ENCODE measurements at places on chromosomes 13 and 19.
A peak's percentile ranks its signal among the peaks of the same experiment; 100 is the strongest.

GRCh38 chr19:23867895-23868294 is 46.8 kb upstream of the ZNF726 start:
- DNase-seq, result no peak

DNA sequence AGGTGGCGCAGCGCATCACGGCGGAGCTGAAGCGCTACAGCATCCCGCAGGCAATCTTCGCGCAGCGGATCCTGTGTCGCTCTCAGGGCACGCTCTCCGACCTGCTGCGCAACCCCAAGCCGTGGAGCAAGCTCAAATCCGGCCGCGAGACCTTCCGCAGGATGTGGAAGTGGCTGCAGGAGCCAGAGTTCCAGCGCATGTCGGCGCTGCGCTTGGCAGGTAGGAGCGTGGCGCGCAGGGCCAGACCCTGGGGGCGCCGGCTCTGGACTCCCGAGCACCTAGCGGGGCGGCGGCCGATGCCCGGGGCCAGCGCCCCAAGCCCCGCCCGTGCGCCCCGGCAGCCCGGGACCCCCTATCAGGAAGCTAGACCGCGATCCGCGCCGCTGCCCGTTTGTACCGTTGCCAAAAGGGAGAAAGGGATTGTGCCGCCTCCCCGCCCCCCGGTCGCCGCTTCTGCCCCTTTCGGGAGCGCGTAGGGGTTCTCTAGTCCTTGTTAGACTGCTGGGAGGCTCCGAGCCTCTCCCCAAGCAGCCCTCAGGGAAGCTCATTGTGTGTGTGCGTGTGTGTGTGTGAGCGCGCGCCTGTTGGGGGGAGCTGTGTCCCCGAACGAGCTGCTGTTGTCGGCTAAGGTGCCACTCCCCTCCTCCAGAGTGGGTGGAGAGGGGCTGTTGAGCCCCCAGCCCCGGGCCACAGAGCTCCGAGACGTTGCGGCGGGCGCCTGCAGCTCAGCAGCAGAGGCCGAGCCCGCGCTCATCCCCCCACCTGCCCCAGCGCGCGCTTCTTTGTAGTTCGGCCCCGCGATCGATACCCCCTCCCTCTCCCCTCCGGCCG is 1.5 kb downstream of the ONECUT3 start:
- DNase-seq, result no peak

- DNase-seq, result peak; percentile 53
Observed at GRCh38 chr13:41848435-41849255, 112.3 kb downstream of the VWA8 start.

- no peak for DNase-seq
Observed at GRCh38 chr19:30428844-30429243, 56.7 kb downstream of the ZNF536 start.

DNA sequence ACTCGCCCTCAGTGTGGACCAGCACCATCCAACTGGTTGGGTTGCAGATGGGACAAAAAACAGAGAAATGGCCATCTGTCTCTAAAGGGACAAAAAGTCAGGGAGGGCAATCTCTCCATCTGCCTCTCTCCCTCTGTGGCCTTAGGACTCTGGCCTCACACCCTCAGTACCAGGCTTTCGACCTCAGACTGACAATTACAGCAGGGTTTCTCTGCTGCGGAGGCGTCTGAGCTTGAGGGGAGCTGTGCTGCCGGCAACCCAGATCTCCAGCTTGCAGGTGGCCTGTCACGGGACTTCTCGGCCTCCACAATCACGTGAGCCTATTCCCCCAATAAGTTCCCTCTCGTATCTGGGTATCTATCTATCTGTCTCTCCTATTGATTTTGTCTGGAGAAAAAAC is 27.7 kb downstream of the MLLT1 start:
- DNase-seq, result no peak

DNA sequence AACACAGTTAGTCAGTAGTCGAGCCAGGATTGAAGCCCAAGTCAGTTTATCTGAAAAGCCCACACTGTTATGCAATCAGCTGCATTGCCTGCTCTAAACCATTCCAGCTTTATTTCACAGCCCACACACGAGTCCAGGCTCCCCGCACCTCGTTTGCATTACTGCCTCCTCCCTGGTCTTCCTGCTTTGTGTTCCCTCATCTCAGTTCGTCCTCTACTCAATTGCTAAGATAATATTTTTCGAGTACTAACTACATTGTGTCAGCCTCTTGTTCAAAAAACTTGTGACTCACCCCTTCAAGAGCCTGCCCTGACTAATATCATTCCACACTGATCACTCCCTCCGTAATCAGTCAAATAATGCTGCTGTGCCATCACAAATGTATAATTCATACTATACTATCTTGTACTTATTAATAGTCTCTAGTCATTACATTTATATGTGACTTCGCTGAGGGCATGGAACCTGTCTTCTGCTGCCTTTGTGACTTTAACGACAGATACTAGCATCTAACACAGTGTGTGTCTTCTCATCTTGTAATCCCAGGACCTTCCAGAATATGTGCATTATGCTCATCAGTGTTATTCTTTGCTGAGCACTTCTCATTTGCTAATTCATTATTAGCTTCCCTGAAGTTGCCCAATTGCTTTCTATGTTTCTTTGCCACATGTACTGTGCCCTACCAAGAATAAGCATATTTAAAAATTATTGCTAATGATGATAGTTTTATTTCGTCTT is 26.2 kb upstream of the WDFY2 start:
- peak; percentile 88 for DNase-seq

DNA sequence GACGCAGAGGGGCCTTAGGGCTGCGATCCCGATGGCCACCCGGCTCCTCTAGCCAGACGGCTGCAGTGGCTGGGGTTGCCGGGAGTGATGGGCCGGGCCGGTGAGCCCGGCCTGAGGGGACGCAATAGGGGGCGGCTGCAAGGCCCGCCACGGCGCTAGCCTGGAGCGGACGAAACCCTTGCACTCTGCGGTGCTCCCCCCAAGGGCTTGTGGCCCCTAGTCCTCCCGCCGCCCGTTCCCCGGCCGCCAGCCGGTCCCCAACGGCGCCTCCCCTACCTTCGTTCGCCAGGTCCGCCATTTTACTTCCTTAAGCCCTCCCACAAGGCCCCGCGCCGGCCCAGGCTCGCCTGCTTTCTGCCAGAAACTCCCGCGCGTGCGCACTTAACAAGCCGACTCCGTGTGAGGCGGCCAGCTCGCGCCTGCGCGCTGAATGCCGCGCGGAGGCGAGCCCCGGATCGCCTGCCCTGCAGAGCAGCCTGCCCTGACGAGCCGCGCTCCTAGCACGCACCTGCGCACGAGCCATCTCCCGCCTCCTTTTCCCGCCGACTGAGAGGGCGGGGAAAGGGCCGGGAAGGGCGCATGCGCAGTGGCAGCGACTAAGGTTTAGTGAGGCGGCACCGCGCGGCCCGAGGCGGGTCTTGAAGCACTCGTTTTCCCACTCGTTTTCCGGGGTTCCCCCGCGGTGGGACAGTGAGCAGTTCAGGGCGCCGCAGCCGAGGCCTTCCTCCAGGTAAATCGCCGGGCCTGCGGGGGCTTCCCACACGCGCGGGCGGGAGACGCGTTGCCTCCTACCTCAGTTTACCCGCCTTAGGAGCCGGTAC is at the start of gene RANBP3:
Gene RANBP3 (minus strand): TSS at position 356 of the 821 bp plus-strand sequence. CDS start 58 bp downstream, at position 298.
- peak; percentile 99 for DNase-seq

DNA sequence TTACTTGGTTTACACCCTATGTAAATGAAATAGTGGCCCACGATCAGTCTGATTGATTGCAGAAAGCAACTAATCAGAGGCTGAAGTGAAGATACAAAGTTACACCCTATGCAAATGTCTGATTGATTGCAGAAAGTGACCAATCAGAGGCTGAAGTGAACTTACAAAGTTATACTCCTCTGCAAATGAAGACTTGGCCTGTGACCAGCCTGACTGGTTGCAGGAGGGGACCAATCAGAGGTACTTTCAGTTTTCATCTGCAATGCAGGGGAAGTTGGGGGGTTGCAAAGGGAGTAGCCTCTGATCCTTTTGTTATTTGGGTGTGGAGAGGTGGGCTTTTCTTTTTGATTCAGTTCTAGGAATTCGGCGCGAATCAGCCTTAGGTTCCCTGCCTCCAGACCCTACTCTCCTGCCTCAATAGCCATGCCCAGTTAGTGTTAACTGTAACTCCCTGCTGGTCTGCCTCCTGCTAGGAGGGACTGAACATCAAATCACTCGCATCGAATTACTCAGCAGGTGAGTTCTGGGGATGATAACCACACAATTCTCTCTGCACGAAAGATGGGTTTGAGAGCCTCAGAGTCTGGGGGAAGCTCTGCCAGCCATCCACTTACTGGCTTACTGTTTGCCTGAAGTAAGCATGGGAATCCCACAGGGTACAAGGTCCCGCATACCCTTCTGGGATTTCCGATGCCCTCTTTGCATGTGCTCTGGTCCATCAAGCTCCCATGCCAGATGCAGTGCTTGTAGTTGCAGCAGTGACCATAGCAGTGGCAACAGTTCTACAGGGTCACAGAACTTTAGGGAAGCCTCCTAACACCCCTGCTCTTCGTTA is 7.5 kb downstream of the ARL11 start:
- peak; percentile 55 for DNase-seq

GRCh38 chr13:42283574-42283973 is 11.6 kb downstream of the AKAP11 start:
- no peak for DNase-seq

DNA sequence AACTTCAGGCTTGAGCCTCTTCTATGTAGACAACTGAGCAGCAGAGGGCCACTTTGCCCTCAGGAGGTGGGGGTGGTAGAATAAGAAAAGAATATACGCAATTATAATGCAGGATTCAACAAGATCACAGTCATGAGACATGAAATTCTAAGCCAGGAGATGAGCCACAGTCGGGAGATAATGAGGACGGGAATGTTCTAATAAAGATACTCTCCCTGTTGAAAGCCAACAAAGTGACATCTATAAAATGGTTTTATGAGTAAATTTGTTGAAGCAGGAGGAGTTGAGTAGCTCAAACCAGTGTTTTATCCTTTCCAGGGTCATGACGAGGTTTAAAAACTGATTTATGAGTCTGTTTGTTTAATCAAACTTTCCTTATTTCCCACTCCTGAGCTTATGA is 152.0 kb upstream of the SERP2 start:
- no peak for DNase-seq

- no peak for DNase-seq
Observed at GRCh38 chr13:110698689-110699088, 7.2 kb downstream of the CARS2 start.

DNA sequence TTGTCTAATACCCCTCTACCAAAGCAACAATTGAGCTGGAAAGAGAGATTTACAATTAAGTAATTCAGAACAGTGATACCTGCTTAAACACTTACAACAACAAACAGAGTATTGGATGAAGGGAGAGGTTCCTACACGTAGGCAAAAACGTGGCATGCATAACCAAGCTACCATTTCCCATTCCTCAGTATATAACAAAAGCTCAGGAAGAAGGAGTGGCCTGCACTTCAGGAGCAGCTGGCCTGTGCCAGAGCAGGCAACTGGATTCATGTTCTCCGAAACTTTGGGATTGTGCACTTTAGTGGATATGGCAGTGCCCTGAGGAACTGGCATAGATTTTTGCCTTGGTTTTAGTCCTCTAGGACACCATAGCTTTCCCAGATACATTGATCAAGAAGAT is 630.2 kb upstream of the PCDH9 start:
- no peak for DNase-seq

All from fibroblast of skin of right quadriceps (primary cell).